Thoracic aorta (tissue), 2 donors: ENCODE measurements at places on chromosomes 2 and 18. TPM values are rescaled to one million over a fixed set of nuclear protein-coding genes. Genes with fewer than 3 reads are reported as not detected.

The DTNA gene
- total RNA-seq: 41.0 TPM

The PARD6G gene
- total RNA-seq: 4.8 TPM

GRCh38 chr2:54634564-54635511 is 88.6 kb upstream of the EML6 start:
- peaks cover 28% of the 10 kb centered on the region for H3K36me3 ChIP-seq
- H3K27ac ChIP-seq: no peak overlapping the region
- peak overlapping the region; percentile 26 for H3K4me3 ChIP-seq
- no peak for DNase-seq

The CKAP2L gene
- total RNA-seq: not detected

- no peak for DNase-seq
- H3K36me3 ChIP-seq: no peaks in the 10 kb centered on the region
- H3K27ac ChIP-seq: no peak overlapping the region
Measured at GRCh38 chr2:7377916-7378569, 460.8 kb downstream of the RNF144A start.

DNA sequence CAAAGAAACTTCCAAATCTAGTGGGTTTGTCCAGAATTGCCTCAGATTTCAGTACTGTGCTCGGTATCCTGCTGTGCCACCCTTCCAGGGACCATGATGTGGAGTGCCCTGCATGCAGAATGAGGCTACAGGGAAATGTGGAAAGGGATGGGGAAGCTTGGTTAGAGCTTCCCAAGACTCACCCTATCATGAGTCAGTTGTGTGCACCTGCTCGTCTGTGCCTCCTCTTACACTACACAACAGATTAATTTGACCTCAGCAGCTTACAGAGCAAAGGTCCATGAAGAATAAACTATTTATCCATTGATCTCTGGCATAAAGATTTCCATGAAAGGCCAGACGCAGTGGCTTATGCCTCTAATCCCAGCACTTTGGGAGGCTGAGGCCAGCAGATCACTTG is 21.3 kb upstream of the NCK2 start:
- H3K4me1 ChIP-seq: no peaks in the 10 kb centered on the region
- H3K36me3 ChIP-seq: no peaks in the 10 kb centered on the region
- H3K27me3 ChIP-seq: no peaks in the 10 kb centered on the region
- H3K27ac ChIP-seq: no peak overlapping the region
- no peak overlapping the region for H3K4me3 ChIP-seq
- DNase-seq: no peak

DNA sequence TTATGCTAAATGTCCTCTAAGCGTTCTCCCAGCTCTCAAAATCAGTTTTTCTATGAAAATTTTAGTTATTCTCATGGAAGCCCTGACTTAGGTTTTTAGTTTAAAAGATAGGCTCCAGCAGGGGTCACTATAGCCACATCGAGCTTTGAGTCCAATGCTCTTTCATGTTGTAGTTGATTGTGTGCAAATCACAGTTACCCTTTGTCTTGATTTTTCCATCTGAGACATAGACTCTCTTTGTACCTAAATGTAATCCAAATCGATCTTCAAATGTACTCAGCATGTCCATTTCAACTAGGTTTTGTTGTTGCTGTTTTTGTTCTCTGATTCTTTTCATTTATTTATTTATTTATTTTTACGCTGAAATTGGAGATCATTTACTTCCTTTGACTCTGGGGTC is 26.4 kb upstream of the MSTN start:
- no peaks in the 10 kb centered on the region for H3K36me3 ChIP-seq
- H3K4me1 ChIP-seq: no peaks in the 10 kb centered on the region
- no peaks in the 10 kb centered on the region for H3K27me3 ChIP-seq

- H3K36me3 ChIP-seq: no peaks in the 10 kb centered on the region
- no peak overlapping the region for H3K27ac ChIP-seq
- no peak for DNase-seq
Measured at GRCh38 chr2:65172994-65173790, 43.3 kb upstream of the RAB1A start.

DNA sequence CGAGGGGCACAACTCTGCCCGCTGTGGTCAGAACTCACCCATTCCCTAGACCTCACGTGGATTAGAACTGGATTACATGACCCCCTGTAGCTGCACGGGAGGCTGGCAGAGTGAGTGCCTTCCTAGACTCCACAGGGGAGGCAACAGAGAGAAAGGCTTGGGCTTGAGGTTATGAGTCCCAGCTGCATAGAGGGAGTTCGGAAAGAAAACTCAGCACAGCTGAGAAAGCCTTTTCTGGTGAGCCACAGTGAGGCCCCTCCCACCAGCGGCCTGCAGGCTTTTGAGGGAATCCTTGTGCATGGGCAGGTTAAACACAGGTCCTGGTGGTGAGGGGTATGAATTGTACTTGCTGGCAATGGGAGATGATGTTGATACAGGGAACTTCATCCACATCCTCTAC is 217.3 kb downstream of the FHOD3 start:
- no peak for DNase-seq
- H3K27me3 ChIP-seq: no peaks in the 10 kb centered on the region
- no peaks in the 10 kb centered on the region for H3K36me3 ChIP-seq
- peaks cover 9% of the 10 kb centered on the region for H3K4me1 ChIP-seq
- H3K27ac ChIP-seq: no peak overlapping the region

The PIEZO2 gene
- total RNA-seq: 8.3 TPM

The PLA2R1 gene
- 28.3 TPM for total RNA-seq

The ACVR2A gene
- total RNA-seq: 8.1 TPM

The RUFY4 gene
- 0.68 TPM for total RNA-seq

The POTEC gene
- total RNA-seq: not detected
